ENCODE measurements at places on chromosomes 16 and 17.

DNA sequence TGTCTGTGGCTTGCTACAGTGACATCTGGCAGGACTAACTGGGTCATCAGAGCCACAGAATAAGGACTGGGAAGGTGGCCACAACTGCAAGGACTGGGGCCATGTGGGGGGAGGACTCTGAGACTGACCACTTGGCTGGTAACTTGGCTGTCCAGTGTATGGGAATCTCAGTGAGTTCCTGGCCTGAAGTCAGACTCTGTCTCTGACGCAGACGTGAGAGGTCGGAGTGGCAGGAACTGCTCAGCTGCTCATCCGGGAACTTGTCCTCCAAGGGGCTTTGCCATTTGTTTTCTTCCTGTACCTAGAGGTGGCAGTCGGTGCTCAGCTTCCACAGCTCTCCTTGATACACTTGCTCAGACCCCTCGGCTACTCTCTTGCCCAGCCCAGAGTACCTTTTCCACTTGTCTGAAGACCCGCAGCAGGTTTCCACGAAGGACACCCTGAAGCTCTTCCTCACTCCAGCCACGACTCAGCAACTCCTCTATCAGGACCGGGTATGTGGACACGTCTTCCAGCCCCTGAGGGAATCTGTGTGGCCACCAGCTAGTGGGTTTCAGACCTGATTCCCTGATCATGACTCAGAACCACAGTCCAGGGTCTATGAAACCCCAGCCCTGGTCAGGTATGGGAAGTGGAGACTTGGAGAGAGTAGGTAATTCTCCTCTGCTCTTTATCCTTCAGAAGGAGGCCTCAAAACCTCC is 7.3 kb upstream of the DPEP3 start:
- no peak for DNase-seq

DNA sequence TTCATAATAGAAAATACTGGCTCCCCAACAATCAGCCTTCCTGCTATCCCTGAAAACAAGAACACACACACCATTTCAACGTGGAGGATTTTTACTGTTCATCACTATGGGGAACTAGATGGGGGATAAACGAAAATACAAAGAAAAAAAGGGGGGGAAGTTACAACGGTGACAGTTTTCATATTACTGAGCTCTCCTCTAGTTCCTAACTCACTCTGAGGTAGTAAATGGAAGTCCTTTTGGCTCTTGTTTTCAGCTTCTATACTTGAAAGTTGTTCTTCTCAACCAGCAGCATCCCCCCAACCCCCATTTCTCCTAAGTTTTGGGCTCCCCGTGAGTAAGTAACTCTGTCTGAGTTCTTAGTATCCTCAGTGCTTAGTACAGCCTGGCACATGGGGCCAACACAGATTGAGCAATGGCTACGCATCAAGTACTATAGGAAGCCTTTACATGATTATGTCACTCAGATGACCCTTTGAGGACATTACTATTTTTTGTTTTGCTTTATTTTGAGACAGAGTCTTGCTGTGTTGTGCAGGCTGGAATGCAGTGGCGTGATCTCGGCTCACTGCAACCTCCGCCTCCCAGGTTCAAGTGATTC is 4.2 kb upstream of the CORO7 start:
- DNase-seq, result no peak

- DNase-seq, result peak; percentile 37
Measured at GRCh38 chr16:85173981-85174751, 61.9 kb upstream of the CIBAR2 start.

- no peak for DNase-seq
Measured at GRCh38 chr17:50601823-50602375, 32.8 kb upstream of the ABCC3 start.

- no peak for DNase-seq
Measured at GRCh38 chr17:81528651-81529436, 667 bp downstream of the FSCN2 start.

All from Caco-2 (cell line).